ENCODE measurements at places on chromosomes 11 and 22. TPM values are rescaled to one million over a fixed set of nuclear protein-coding genes. Genes with fewer than 3 reads are reported as not detected.

The B3GAT1 gene
- total RNA-seq, result 0.42 TPM

The FLRT1 gene
- 1.4 TPM for total RNA-seq

DNA sequence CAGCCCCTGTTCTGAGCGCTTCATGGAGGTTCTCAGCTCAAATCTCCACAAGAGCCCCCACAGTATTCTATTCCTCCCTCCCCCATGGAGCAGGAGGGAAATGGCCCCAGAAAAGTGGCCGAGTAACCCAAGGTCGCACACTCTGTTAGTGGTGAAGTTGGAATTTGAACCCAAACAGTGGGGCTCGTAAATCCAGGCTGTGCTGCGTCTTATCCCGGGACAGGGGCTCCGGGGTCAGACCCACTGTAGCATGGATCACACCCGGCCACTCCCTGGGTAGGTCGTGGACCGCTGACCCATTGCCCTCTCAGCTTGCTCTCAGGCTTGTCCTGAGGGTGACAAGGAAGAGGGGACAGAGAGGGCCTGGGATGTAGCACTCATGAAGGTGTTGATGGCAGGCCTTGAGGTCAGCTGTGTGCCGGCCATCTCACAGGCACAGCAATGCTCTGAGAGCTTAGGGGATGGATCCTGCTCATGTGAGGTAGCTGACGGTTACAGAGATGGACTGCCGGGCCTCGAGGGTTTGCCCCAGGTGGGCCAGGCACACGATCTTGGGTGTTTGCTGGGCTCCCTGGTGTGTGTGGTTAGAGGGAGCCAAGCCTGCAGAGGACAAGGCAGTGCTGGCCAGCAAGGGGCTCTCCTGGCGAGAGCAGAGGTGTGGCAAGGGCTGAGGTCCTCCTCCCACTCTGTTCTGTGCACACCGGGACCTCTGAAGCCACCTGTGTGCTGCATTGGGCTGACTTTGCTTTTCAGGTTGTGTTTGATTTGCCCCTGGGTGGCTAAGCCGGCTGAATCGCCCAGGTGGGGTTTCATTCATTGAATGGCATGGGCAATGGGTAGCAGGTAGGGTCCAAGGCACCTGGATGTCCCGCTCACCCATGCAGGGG, 2.3 kb upstream of the FGF19 start:
- no peak for DNase-seq

The IGSF9B gene
- total RNA-seq, result 81.8 TPM

The LRRC10B gene
- total RNA-seq, result not detected
